ENCODE measurements at places on chromosomes 7 and 10.

GRCh38 chr7:43516581-43517342 lies 66.1 kb upstream of the STK17A start:
- DNase-seq, result no peak

- DNase-seq, result no peak
Observed at GRCh38 chr7:112946350-112946749, 140.3 kb downstream of the GPR85 start.

DNA sequence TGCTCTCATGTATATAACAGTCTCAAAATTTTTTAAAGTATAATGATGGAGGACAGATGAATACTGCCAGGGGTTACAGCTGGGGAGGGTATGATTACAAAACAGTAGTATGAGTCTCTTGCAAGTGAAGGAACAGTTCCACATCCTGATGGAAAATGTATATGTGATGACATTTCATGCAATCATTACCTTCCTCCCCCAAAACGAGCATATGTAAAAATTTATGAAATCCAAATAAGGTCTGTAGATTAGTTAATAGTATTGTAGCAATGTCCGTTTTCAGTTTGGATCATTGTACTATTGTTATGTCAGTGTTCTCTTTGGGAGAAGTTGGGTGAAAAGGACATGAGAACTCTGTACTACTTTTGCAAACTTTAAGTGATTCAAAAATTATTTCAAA lies 38.0 kb downstream of the DRGX start:
- no peak for DNase-seq

DNA sequence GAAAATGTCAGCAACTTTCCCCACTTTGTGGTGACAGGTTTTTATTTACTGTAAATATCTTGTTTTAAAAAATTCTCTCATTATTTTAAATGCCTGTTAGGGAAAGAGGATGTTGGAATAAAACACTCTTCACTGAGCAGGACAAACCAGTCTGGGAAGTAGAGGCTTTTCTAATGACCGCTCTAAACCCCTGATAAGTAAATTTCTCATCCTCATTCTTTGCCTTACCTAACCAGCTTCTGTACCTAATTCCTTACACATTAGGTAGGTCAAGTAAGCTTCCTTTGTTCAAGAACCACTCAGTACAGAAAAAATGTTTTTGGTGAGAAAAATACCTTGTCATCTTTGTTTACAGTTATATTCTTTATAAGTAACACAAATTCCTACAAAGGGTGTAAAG lies 143.6 kb downstream of the GPR85 start:
- no peak for DNase-seq

DNA sequence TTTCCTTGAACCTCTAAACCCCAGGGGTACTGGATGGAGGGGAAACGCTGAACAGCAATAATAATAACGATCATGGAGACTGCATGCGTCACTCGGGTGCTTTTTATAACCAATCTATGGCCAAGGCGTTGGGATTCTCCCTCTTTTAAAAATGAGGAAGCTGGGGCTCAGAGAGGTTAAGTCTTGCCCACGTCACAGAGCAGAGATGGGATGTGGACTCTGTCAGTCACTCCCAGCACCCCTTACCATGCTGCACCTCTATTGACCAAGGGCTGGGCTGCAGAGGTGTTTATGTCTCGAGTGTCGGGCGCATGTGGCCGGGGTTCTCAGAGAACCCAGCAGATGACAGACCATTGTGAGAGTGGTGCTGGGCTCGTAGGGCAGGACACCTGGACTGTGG lies 129.9 kb downstream of the CDH23 start:
- no peak for DNase-seq
